ENCODE measurements at places on chromosomes 13 and 19.

DNA sequence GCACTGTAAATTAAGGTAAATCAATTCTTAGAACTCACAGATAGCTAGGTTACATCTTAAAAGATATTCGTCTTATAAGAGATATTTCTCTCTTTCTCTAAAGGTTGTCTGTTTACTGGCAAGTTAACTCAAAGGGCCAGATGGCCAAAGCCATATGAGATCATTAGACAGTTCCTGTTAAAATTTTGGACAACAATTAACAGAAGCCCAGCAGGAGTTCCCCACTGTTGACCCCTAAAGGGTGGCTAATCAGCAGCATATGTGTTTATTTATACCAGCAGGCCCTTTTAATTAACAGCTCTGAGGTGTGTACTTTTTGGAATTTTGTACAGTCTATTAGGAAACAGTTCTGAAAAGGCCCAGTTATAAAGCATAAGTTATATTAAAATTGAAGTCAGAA lies 245.8 kb downstream of the LIG4 start:
- DNase-seq: no peak

GRCh38 chr19:5292453-5292821 lies 48.2 kb downstream of the PTPRS start:
- DNase-seq: peak; percentile 48

- DNase-seq: no peak
Measured at GRCh38 chr13:64900039-64900438, 2330.1 kb downstream of the PCDH9 start.

DNA sequence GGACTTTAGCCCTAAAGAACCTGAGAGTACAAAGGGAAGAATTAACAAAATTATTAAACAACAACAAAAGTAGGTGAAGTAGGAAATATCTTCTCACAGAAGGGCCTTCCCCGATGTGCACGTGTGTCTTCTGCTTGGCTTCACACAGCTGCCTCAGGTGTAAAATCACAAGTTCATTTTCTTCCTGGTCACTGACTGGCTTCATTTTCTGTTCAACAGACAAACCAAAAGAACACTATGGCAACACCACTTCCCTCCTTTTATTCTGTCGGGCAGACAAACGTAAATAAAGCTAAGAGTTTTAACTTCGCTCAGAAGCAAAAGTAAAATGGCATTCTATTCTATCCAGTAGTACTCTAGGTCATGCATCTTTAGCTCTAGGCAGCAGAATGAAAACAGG lies 140.9 kb downstream of the TBC1D4 start:
- no peak for DNase-seq

- no peak for DNase-seq
Measured at GRCh38 chr13:102401265-102401664, 583 bp downstream of the FGF14 start.

DNA sequence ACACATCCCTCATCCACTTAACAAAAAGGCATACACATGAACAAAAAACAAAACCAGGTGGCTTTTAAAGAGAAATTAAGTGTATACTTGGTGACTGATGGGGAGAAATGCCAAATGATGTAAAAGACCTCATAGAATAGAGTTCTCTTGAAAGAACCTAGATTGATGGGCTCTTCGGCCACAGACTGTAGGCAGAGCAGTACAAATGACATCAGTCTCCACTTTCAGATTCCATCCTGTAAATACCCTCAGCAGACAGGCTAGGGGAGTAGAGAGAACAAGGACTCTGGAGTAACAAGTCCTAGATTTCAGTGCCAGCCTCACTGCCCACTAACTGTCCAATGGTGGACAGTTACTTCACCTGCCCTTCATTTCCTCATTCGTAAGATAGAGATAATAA lies 203.8 kb downstream of the MZT1 start:
- DNase-seq: no peak

- DNase-seq: no peak
Measured at GRCh38 chr13:39788102-39788501, 132.6 kb downstream of the COG6 start.

GRCh38 chr19:45222724-45223123 lies 22.5 kb downstream of the EXOC3L2 start:
- no peak for DNase-seq

GRCh38 chr13:91167706-91168385 lies 179.6 kb upstream of the MIR17HG start:
- no peak for DNase-seq

DNA sequence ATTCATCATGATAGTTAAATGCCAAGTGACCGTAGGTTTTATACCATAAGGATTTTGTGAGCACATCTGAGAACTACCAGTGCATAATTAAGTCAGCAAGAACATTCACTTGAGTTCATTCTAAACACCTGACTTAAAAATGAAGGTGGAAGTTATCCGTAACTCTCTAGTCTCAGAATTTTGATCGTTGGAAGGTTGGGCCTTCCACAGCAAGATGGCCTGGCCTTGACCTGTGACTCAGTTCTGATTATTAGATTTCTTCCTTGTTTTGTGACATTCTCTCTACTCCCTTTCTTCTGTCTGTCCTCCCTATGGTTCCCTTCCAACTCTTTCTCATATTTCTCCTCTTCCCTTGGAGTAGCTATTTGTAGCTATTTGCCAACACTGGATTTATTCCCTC lies 20.0 kb upstream of the WDFY2 start:
- no peak for DNase-seq

DNA sequence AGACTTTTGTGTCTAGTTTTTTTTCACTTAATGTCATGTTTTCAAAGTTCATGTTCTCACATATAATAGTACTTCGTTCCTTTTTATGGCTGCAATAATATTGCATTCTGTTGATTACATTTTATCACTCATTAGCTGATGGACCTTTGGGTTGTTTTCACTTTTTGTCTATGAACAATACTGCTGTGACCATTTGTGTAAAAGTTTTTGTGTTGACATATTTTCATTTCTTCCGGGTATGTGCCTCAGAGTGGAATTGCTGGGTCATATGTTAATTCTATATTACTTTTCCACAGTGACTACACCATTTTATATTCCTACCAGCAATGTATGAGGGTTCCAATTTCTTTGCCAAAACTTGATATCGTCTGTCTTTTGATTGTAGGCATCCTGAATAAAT lies 85.8 kb upstream of the MLNR start:
- DNase-seq: no peak

DNA sequence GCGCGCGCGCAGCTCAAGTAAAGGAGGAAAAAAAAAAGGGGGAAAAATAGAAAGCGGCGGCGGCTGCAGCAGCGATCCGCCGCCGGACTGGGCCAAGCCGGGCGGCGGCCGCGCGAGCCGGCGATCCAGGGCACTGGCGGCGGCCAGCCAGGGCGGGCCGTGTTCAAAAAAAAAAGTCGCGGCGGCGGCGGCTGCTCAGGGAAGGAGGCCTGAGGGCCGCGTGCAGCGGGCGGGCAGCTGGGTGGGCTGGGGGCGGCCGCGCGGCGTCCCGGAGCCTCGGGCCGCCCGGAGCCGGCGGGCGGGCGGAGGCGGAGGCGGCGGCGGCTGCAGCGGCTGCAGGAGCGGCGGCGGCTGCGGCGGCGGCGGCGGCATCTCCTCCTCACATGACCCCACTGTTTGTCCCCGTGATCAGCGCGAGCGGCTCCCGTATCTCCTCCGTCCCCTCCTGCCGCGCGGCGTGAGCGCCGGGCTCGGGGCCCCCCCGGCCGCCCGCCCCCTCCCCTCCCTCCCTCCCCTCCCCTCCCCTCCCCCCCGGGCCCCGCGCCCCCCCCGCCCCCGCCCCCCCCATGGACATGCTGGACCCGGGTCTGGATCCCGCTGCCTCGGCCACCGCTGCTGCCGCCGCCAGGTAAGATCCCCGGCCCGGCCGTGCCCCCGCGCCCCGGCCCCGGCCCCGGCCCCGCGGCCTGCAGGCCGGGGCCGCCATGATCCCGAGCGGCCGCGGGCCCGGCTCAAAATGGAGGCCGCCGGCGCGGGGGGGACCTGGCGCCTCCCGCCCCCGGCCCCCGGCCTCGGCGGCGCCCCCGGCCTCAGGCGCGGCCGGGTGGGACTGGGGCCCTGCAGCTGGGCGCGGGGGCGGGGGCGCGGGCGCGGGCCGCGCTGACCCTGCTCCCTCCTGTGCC lies at the start of gene USF2:
Gene USF2, plus strand, starts transcription at position 427 of the 902 bp plus-strand sequence. Its CDS starts 140 bp downstream, at position 567.
- peak; percentile 75 for DNase-seq

DNA sequence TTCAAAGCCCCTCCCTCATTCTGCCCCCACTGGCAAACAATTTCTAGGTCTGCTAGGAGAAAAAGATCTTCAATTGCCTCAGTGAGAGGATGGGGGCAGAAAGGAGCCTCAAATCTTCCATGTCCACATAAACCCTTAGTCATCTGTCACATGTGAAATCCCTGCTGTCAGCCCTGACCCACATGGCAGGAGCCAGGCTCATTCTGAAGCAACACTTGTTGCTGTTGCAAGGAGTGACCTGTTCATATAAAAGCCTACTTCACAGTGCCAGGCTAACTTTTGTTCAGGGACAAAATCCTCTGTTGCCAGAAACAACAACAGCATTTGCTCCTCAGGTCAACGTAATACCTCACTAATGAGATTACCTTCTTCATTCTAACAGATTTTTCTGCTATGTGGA lies 70.5 kb downstream of the IRS2 start:
- DNase-seq: no peak

- no peak for DNase-seq
Measured at GRCh38 chr19:47022140-47022536, 2.5 kb downstream of the NPAS1 start.

- no peak for DNase-seq
Measured at GRCh38 chr13:77511552-77511951, 24.0 kb upstream of the SCEL start.

DNA sequence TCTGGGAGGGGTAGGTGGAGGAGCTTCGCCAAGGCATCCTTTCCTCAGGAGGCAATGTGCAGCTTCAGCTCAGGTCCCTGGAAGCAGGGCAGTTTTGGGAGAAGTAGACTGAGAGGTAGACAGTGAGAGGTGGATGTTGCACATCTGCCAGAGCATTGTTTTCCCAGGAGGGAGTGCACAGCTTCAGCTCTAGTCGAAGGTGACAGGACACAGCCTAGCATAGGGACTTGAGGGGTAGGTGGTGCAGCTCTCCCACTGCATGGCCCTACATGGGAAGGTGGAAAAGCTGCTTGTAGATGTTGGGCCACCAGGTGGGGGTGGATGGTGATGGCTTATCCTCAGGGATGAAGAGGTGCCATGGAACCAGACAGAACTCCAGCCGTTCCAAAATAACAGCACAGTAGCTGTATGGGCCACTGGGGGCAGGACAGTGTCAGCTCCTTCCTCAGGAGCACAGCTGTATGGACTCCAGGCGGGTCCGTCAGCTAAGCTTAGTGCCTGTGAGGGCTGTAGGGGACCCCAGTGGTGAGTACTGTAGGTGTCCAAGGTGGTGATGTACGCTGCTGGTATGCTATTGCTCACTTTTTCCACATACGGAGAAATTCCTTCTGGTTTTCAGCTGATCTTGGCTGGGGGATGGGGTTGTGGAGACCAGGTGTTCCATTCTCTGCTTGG lies 17.4 kb upstream of the ZNF543 start:
- no peak for DNase-seq

GRCh38 chr13:113800576-113800926 lies 41.5 kb downstream of the TMEM255B start:
- no peak for DNase-seq

GRCh38 chr13:97875911-97876310 lies 77.6 kb upstream of the IPO5 start:
- no peak for DNase-seq

DNA sequence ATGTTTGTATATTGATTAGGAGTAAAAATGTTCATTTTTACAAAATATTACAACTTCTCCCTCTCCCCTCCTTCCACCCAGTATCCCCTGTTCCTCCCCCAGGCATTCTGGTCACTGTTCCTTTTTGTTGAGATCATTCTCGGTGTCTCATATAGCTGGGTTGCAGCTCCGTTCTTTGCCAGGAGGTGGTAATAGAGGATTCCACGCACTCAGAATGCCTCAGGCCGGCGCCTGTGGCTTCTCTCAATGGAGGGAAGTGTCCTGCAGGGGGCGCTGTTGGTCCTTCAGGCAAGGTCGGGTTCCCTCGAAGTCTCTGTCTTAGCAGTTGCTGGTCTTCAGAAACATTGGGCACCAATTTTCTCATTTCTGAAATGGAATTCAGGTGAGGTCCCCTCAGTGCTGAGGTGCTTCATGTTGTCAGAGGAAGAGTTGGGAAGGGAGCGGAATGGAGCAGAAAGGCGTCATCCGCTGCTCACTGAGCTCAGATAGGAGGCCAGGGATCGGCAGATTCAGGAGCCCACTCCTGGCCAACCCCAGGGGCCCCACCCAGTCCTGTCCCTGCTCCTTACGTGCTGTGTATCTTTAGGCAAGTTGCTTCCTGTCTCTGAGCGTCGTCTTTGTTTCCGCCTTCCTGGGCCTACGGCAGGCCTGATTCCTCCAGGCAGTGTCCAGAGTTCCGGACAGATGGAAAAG lies 10.3 kb upstream of the GARIN5A start:
- peak; percentile 57 for DNase-seq

DNA sequence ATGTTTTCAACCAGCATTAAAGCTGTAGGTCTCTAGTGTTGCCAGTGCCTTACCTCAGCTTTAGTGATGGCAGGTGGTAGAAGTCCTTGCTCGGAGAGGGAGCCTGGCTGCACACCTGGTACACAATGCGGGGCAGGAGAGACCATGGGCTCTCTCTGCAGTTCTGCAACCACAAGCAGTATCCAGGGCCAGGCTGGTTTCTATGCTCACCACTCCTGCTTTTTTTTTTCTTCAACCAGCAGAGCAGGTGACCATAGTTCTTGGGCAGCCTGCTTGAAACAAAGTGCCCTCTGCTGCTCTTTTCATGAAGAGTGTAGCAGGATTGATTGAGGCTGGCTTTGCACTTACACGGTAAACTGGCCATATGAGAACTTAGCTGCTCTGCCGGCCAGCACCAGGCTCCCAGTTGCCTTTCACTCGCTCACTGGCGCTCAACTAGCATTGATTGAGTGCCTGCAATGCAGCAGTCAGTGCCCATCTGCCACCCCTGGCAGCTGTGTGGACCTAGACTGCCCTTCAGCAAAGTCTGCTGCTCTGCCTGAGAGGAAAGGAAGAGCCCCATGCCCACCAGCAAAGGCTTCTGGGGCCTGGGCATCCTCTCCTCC lies 4.4 kb upstream of the CHAMP1 start:
- no peak for DNase-seq

GRCh38 chr19:35216833-35217648 lies 11.5 kb downstream of the FAM187B start:
- DNase-seq: peak; percentile 40

GRCh38 chr13:42649141-42649540 lies 75.2 kb downstream of the TNFSF11 start:
- no peak for DNase-seq

- no peak for DNase-seq
Measured at GRCh38 chr13:52599037-52599847, 43.0 kb upstream of the HNRNPA1L2 start.

GRCh38 chr19:53068199-53068598 lies 23.7 kb downstream of the ERVV-2 start:
- no peak for DNase-seq

Measured in activated naive CD8-positive, alpha-beta T cell treated with anti-CD3 and anti-CD28 coated beads for 36 hours (primary cell).